Activated T-helper 1 cell treated with anti-CD3 and anti-CD28 coated beads, Interleukin-12 subunit alpha, Interleukin-12 subunit beta, Interleukin-2, Interleukin-4 antibody, amounts not matched to agents 30 ng/mL and 10 ng/mL and 1 ng/mL, durations not matched to agents 14 hours and 24 hours and 36 hours (primary cell): ENCODE measurements at places on chromosomes 6 and 20.

DNA sequence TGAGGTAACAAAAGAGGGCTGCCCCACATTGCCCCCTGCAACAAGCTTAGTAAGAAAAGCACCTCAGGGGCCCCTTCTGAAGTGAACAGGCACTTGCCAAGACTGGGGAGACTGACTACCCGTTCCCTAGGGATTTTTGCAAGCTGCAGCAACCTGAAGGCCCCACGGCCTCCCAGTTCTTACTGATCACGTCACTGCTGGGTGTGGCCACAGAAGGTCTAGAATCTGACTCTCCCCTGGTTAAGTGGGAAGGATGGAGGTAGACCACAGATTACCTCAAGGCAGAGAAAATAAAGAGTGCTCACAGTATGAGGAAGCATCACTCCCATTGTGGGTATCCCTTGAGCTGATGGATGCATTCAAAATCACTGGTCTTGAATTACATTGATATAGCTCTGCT, 201.5 kb upstream of the KCNQ5 start:
- no peak for DNase-seq

- no peak for DNase-seq
Observed at GRCh38 chr20:61430228-61430624, 178.2 kb downstream of the CDH4 start.

DNA sequence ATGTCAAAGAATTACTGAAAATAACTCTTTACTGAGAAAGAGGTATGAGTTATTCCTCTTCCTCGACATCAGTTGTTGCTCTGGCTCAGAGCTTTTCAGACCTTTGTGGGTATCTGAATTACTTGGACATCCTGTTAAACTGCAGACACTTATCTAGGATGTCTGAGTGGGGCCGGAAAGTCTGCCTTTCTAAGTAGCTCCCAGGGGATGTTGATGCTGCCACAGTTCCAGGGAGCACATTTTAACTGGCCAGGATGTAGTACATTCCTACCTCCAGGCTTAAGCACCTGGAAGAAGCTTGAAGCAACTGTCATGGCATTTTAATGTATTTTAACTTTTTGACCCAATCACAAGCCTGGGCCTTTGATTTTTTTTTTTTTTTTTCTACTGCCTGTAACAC, 265.8 kb upstream of the PLCB4 start:
- no peak for DNase-seq

GRCh38 chr6:108942556-108943492, 94.6 kb downstream of the ARMC2 start:
- peak; percentile 59 for DNase-seq

- no peak for DNase-seq
Observed at GRCh38 chr6:135759831-135760230, 91.7 kb upstream of the PDE7B start.
